Liver (tissue), 10 donors: ENCODE measurements at places on chromosomes 7 and 10. TPM values are rescaled to one million over a fixed set of nuclear protein-coding genes. Genes with fewer than 3 reads are reported as not detected.

DNA sequence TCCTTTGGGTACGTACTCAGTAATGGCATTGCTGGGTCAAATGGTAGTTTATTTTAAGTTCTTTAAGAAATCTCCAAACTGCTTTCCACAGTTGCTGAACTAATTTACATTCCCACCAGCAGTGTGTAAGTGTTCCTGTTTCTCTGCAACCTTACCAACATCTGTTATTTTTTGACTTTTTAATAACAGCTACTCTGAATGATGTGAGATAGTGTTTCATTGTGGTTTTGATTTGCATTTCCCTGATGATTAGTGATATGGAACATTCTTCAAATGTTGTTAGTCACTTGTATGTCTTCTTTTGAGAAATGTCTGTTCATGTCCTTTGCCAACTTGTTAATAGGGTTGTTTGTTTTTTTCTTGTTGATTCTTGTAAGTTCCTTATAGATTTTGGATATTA is 558.9 kb downstream of the SH2D4B start:
- no peaks in the 10 kb centered on the region for H3K4me1 ChIP-seq
- H3K36me3 ChIP-seq, result no peaks in the 10 kb centered on the region
- H3K27me3 ChIP-seq, result no peaks in the 10 kb centered on the region
- DNase-seq, result no peak

GRCh38 chr7:12898620-12899019 is 211.2 kb downstream of the ARL4A start:
- H3K4me1 ChIP-seq, result no peaks in the 10 kb centered on the region
- H3K4me3 ChIP-seq, result no peak overlapping the region
- no peak overlapping the region for H3K27ac ChIP-seq
- no peak for DNase-seq
- no peaks in the 10 kb centered on the region for H3K27me3 ChIP-seq

DNA sequence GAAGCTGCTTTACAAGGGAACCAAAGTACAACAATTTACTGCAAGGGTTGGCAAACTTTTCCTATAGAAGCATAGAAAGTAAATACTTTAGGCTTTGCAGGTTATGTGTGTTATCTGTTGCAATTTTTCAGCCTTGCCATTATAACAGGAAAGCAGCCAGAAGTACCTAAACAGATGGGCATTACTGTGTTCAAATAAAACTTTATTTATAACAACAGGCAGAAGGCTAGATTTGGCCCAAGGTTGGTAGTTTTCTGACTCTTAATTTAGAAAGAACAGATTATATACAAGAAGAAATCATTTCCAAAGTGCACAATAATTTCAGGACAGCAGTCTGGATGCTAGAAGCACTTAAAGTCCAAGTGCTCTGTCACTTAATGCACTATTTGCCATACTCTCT is 307.1 kb downstream of the ANKRD7 start:
- H3K36me3 ChIP-seq, result no peaks in the 10 kb centered on the region
- no peaks in the 10 kb centered on the region for H3K27me3 ChIP-seq
- no peak for DNase-seq
- no peaks in the 10 kb centered on the region for H3K4me1 ChIP-seq
- no peak overlapping the region for H3K4me3 ChIP-seq

- peaks cover 2% of the 10 kb centered on the region for H3K4me1 ChIP-seq
- H3K27me3 ChIP-seq, result no peaks in the 10 kb centered on the region
- H3K4me3 ChIP-seq, result no peak overlapping the region
Measured at GRCh38 chr10:96910488-96911395, 78.6 kb downstream of the LCOR start.

DNA sequence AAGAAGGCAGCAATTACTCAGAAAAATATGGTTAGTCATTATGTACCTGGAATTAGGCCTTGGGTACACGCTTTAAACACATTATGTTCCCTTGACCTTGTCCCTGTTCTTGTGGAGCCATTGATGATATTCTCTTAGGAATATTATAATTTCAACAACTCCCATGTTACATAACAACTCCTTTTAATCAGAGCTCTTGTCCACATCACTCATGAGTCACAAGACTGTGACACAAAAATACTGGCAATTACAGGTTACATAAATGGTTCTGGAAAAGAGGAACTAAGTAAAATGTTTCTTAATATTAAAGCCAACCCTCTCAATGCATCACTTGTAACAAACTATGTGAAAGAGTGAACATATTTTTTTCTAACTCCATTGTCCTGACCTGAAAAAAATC is 143.8 kb upstream of the PCLO start:
- H3K36me3 ChIP-seq, result no peaks in the 10 kb centered on the region
- no peaks in the 10 kb centered on the region for H3K4me1 ChIP-seq
- no peak overlapping the region for H3K27ac ChIP-seq
- H3K27me3 ChIP-seq, result no peaks in the 10 kb centered on the region
- DNase-seq, result no peak
- no peak overlapping the region for H3K4me3 ChIP-seq

DNA sequence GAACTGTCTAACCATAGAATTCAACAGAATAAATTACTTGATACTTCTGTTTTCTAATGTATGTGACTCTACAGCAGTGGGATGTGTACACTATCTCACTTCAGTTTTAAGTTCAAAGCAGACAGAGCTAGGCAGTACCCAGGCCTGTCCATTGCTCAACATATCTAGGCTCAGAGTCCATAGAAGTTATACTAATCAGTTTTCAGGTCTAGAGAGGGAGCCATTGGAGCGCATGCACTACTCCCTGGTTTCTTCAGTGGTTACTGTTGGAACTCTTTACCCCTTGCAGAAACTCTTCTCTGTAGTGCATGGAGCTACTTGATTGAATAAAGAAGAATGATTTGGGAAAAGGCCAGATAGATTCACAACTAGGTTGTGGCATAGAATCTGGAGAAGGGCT is 4.4 kb downstream of the CD36 start:
- no peaks in the 10 kb centered on the region for H3K4me1 ChIP-seq
- no peaks in the 10 kb centered on the region for H3K36me3 ChIP-seq
- no peak overlapping the region for H3K4me3 ChIP-seq
- H3K27me3 ChIP-seq, result no peaks in the 10 kb centered on the region

GRCh38 chr7:4245135-4245865 is 436.8 kb upstream of the FOXK1 start:
- no peaks in the 10 kb centered on the region for H3K27me3 ChIP-seq
- no peaks in the 10 kb centered on the region for H3K36me3 ChIP-seq
- H3K4me3 ChIP-seq, result no peak overlapping the region
- no peaks in the 10 kb centered on the region for H3K4me1 ChIP-seq
- no peak for DNase-seq
- no peak overlapping the region for H3K27ac ChIP-seq

- H3K4me3 ChIP-seq, result no peak overlapping the region
- no peaks in the 10 kb centered on the region for H3K4me1 ChIP-seq
- DNase-seq, result no peak
- H3K27me3 ChIP-seq, result no peaks in the 10 kb centered on the region
- H3K27ac ChIP-seq, result no peak overlapping the region
Measured at GRCh38 chr7:157972914-157973313, 614.7 kb downstream of the PTPRN2 start.

- no peak overlapping the region for H3K27ac ChIP-seq
- no peak overlapping the region for H3K4me3 ChIP-seq
- no peaks in the 10 kb centered on the region for H3K27me3 ChIP-seq
- no peaks in the 10 kb centered on the region for H3K36me3 ChIP-seq
- no peaks in the 10 kb centered on the region for H3K4me1 ChIP-seq
Measured at GRCh38 chr7:140078392-140078791, 15.6 kb upstream of the PARP12 start.

DNA sequence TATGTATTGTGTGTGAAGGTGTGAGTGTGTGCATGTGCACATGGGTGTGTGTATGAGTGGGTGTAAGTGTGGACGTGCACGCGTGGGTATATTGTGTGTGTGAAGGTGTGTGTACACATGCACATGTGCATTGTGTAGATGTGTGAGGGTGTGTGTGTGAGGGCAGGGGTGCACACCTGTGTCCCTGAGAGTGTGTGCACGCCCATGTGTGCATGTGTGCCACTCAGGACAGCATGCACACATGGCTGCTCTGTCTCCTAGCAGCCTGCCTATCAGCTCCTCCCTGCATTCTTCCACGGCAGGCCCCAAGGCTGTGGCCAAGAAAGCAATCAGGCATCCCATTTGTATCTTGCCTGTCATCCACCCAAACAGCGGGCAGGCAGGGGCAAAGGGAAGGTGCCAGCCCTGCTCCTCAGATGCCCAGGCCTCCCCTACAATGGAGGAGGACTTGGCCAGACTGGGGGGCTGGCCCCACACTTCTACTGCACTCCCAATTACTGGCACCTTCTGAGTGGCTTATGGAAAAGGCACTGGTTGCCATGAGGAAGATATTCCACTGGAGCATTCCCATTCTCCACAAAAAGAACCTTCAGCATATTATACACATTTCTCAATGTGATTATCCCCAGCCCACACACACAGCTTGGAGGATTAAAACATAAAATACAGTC is 380.4 kb upstream of the ZMIZ1 start:
- no peaks in the 10 kb centered on the region for H3K4me1 ChIP-seq
- no peaks in the 10 kb centered on the region for H3K27me3 ChIP-seq
- no peak overlapping the region for H3K4me3 ChIP-seq
- no peaks in the 10 kb centered on the region for H3K36me3 ChIP-seq

DNA sequence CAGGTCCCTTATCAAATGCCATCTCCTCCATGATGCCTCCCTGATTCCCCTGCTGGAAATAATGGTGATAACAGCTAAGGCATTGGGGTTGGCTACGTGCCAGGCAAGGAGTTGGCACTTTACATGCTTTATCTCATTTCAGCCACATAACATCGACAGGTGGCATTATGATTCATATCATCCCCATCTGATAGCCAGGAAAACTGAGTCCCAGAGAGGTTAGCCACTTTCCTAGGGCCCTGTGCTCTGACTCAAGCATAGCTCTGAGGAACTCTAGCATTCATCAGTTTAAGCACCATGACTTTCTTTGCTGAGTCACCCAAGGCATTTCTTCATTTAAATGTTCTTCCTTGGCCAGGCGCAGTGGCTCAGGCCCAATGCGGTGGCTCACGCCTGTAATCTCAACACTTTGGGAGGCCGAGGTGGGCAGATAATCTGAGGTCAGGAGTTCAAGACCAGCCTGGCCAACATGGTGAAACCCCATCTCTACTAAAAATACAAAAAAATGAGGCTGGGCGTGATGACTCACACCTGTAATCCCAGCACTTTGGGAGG is 6.6 kb downstream of the LEP start:
- no peaks in the 10 kb centered on the region for H3K27me3 ChIP-seq
- H3K36me3 ChIP-seq, result no peaks in the 10 kb centered on the region
- H3K4me3 ChIP-seq, result no peak overlapping the region
- no peaks in the 10 kb centered on the region for H3K4me1 ChIP-seq
- no peak overlapping the region for H3K27ac ChIP-seq

- DNase-seq, result peak; percentile 60
- H3K36me3 ChIP-seq, result no peaks in the 10 kb centered on the region
- H3K27me3 ChIP-seq, result no peaks in the 10 kb centered on the region
- H3K27ac ChIP-seq, result peak overlapping the region; percentile 88
Measured at GRCh38 chr10:131980761-131981428, 828 bp downstream of the BNIP3 start.

DNA sequence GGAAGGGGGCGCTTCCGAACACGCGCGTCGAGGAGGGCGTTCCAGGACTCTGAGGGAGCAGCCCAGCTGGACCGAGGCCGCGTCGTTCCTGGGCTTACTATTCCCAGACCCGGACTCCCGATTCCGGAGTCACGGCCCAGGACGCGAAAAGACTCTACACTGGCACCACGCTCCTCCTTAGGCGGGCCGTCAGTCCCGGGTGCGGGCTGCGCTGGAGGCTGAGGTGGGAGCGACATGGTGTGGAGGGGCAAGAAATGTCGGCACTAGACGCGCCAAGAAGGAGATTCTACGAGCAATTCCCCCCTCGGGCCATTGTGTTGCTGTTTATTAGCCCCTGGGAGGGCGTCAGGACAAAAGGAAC is 584 bp upstream of the RUNDC3B start:
- no peaks in the 10 kb centered on the region for H3K27me3 ChIP-seq
- H3K27ac ChIP-seq, result peak overlapping the region; percentile 90
- peaks cover 12% of the 10 kb centered on the region for H3K4me1 ChIP-seq
- peak overlapping the region; percentile 79 for H3K4me3 ChIP-seq
- no peaks in the 10 kb centered on the region for H3K36me3 ChIP-seq
- peak; percentile 33 for DNase-seq

Gene NHLRC2
- 9.3 TPM for total RNA-seq

Gene NEBL
- 1.3 TPM for total RNA-seq

Gene CPED1
- total RNA-seq, result 58.0 TPM

Gene FRAT1
- total RNA-seq, result 5.9 TPM

Gene VPS41
- 24.1 TPM for total RNA-seq

Gene MMRN2
- 12.1 TPM for total RNA-seq

Gene TMEM176B
- total RNA-seq, result 382 TPM

Gene SKIDA1
- 2.3 TPM for total RNA-seq
